CD14-positive monocyte (primary cell): ENCODE measurements at places on chromosomes 7 and 10. TPM values are rescaled to one million over a fixed set of nuclear protein-coding genes. Genes with fewer than 3 reads are reported as not detected.

Gene SPDYE2B
- not detected for polyA plus RNA-seq

Gene FGFBP3
- 0.32 TPM for polyA plus RNA-seq

Gene RTKN2
- not detected in 2 replicates for polyA plus RNA-seq

Gene PKD1L1
- polyA plus RNA-seq, result not detected

Gene PRF1
- polyA plus RNA-seq, result 2.4 TPM

Gene KIAA1217
- not detected for polyA plus RNA-seq

Gene GARIN1A
- polyA plus RNA-seq, result 0.41 and 1.8 TPM in 2 replicates

DNA sequence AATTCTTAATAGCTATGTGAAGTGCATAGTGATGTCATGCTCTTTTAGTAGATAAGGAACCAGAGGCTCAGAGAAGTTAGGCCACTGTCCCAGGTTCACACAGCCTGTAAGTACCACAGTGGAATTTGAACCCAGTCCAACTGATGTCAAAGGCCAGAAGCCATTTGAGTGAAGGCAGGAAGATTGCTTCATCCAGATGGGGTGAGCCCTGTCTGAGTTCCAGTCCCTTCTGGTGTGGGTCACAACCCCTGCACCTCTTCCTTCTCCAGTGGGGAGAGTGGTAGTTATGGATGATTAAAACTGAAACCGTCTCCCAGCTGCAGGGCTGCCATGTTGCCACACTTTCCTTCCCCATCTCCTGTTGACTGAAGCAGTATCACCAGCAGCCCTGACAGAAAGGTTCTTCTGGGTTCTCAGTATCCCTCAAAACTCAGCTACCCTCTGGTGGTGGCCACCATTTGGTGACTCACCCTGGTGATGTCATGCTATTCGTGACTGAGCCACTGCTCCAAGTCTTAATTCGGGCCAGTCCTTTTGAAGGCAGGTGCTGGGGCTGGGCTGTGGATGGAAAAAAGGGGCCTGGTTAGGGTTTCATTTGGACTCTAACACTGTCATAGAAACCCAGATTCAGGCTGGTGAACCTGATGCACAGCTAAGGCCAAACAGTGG, 1.5 kb upstream of the C10orf95 start:
- no peaks in the 10 kb centered on the region for H3K27me3 ChIP-seq
- no peak overlapping the region for H3K4me3 ChIP-seq
- H3K36me3 ChIP-seq, result no peaks in the 10 kb centered on the region
- DNase-seq, result peak; percentile 98
- peaks cover 74% of the 10 kb centered on the region for H3K4me1 ChIP-seq
- H3K27ac ChIP-seq, result peak overlapping the region; percentile 89

DNA sequence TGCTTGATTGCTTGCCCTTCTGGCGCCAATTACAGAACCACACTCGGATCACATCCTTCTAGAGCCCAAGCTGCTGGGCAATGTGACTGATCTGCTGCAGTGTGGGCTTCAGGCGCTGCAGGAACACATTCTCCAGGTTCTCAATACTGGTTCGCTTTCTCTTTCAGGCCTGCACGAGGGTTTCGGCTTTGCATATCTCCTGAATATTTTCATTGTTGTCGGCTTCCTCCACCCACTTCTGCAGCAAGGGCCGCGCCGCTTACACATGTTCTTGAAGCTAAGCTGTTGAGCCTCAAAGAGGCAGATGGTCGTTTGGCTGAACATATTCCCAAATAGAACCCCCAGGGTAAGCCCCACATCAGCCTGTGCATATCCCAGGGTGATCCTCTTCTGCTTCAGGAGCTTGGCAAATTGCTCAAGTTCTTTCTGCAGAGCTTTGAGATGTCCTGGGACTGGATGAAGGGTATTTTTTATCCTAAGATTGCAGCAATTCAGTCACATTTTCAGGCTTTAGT, 64.6 kb downstream of the HERC4 start:
- peaks cover 35% of the 10 kb centered on the region for H3K36me3 ChIP-seq
- H3K27ac ChIP-seq, result no peak overlapping the region
- H3K4me1 ChIP-seq, result no peaks in the 10 kb centered on the region
- H3K4me3 ChIP-seq, result no peak overlapping the region
- H3K27me3 ChIP-seq, result no peaks in the 10 kb centered on the region

DNA sequence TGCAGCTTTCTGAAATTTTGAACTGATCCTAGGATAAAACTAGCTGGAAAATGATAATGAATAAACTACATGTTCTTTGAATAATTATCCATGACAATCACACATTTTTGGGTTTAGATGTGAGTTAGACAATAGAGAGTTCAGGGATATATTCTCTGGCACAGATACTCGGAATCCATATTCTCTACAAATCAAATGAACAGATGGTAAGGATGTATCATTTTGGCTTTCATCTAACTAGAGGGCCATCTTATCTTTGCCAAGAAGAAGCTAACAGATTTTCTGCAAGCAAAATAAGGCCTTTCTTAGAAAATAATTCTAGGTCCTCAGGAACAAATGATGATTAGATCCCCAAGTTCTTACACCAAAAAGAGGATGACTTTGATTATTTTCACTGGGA, 355.9 kb upstream of the C7orf33 start:
- no peak overlapping the region for H3K27ac ChIP-seq
- no peaks in the 10 kb centered on the region for H3K27me3 ChIP-seq
- DNase-seq, result no peak
- H3K4me1 ChIP-seq, result no peaks in the 10 kb centered on the region
- no peak overlapping the region for H3K4me3 ChIP-seq

DNA sequence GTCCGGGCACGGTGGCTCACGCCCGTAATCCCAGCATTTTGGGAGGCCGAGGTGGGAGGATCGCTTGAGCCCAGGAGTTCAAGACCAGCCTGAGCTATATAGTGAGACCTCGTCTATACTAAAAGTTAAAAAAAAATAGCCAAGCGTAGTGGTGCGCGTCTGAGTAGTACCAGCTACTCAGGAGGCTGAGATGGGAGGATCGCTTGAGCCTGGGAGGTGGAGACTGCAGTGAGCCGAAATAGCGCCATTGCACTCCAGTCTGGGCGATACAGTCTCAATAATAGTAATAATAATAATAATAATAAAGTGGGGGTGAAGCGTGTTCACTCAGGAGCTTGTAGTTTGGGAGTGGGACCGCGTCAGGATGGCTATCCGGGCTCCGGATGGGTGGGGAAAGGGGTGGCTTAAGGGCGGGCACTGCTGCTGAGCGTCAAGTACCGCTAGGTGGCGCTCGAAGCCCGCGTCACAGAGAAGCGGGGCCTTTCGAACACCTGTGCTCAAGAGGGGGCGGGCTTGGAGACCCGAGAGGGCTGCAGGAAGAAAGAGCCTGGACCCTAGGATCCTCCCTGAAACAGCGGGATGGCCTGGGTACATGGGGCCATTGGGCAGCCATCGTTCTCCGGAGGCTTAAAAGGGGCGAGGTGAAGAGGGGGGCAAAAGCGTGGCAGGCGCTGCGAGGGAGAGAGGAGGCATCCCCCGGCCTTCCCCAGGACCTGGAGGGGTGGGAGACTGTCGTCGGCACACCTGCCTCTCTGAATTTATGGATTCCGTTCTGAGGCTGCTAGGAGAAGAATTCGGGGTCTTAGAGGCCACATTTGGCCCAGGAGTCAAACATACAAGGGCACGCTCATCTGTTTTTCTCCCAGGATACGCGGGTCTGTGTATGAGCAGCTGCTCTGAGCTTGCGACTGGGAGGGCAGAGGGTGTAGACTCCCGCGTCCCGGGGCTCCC, 14.5 kb downstream of the LBX1 start:
- no peaks in the 10 kb centered on the region for H3K36me3 ChIP-seq
- peaks cover 62% of the 10 kb centered on the region for H3K27me3 ChIP-seq
- DNase-seq, result no peak
- H3K4me3 ChIP-seq, result no peak overlapping the region
- H3K27ac ChIP-seq, result no peak overlapping the region

DNA sequence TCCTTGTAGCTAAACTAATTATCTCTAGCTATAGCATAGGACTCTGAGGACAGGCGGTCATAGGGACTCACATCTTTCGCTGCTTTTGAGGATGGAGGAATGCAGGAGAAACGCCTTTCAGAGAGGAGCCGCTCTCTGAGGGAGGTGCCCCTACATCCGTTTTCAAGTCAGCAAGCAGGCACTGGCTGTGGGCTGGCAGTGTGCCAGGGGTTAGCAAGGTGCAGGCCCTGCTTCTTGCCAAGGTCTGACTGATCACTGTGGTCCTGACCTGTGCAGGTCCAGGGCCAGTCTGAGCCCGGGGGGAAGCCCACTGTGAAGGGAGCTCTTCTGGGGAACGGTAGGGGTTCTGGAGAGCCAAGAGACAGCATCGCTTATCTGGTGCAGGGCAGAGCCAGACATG, 89.4 kb downstream of the SH3PXD2A start:
- no peak overlapping the region for H3K4me3 ChIP-seq
- DNase-seq, result no peak
- no peaks in the 10 kb centered on the region for H3K27me3 ChIP-seq
- no peaks in the 10 kb centered on the region for H3K36me3 ChIP-seq
- H3K27ac ChIP-seq, result no peak overlapping the region
- H3K4me1 ChIP-seq, result peaks cover 25% of the 10 kb centered on the region

DNA sequence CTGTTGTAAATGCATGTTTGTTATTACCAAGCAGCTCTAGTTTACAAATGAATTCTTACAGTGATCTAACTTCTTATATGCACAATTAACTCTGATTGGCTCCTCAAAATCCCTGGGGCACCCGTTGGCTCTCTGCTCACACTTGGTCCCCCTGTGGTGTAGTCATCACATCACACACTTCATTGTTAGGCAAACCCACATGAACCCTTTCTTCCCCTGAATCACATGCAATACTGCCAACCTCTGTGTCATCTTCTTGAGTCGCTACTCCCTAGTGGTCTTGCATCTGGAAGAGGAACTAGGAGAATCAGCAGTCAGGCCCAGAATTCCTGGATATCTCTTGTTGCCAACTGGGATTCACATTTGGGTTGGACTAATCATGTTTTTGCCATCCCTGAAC, 73.1 kb downstream of the CD36 start:
- H3K27me3 ChIP-seq, result no peaks in the 10 kb centered on the region
- peaks cover 45% of the 10 kb centered on the region for H3K4me1 ChIP-seq
- H3K36me3 ChIP-seq, result no peaks in the 10 kb centered on the region
- no peak overlapping the region for H3K27ac ChIP-seq
- H3K4me3 ChIP-seq, result no peak overlapping the region
- peak; percentile 71 for DNase-seq

GRCh38 chr7:4796453-4796852, 21.0 kb downstream of the AP5Z1 start:
- H3K27ac ChIP-seq, result no peak overlapping the region
- H3K4me1 ChIP-seq, result peaks cover 12% of the 10 kb centered on the region
- H3K36me3 ChIP-seq, result peaks cover 4% of the 10 kb centered on the region
- no peaks in the 10 kb centered on the region for H3K27me3 ChIP-seq
- no peak for DNase-seq

DNA sequence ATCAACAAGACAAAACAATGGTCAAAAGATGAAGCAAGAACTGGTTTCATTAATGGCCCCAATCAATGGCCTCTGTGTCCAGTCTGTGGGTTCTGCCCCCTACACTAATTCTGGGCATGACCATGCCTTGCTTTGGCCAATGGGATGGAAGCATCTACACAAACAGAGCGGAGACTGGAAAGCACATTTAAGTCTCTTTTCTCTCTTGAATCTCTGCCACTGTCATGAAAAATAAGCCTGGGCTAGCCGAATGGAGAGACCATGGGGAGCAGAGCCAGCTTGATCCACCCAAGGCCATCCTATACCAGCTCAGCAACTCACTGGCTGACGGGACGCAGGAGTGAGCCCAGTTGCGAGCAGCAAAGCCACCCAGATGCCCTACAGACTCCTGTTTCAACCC, 30.9 kb downstream of the ANKRD16 start:
- H3K36me3 ChIP-seq, result no peaks in the 10 kb centered on the region
- H3K27ac ChIP-seq, result no peak overlapping the region
- no peak for DNase-seq
- H3K4me1 ChIP-seq, result no peaks in the 10 kb centered on the region
- H3K27me3 ChIP-seq, result no peaks in the 10 kb centered on the region
- H3K4me3 ChIP-seq, result no peak overlapping the region

DNA sequence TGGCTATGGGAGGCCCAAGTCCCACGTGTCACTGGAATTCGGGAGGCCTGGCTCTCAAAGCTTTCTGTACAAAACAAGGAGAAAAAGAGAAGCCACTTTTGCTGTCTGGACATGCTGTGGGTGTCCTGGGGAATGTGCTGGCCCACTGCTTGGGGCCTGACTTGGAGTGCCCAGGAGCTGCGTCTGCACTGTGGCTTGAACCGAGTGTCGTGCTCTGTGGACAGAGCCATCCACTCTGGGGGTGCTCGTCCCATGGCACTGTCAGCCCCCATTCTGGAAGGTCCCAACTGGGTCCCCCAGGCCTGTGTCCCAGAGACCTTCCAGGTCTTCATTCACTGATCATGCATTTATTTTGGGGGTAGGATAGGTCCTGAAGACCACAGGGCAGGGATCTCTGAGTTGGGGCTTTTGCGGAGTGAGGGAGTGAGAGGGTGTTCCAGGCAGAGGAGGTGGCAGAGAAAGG, 138.0 kb downstream of the LHPP start:
- DNase-seq, result no peak
- H3K36me3 ChIP-seq, result no peaks in the 10 kb centered on the region
- H3K4me3 ChIP-seq, result no peak overlapping the region
- no peak overlapping the region for H3K27ac ChIP-seq
- H3K4me1 ChIP-seq, result no peaks in the 10 kb centered on the region
- H3K27me3 ChIP-seq, result no peaks in the 10 kb centered on the region

DNA sequence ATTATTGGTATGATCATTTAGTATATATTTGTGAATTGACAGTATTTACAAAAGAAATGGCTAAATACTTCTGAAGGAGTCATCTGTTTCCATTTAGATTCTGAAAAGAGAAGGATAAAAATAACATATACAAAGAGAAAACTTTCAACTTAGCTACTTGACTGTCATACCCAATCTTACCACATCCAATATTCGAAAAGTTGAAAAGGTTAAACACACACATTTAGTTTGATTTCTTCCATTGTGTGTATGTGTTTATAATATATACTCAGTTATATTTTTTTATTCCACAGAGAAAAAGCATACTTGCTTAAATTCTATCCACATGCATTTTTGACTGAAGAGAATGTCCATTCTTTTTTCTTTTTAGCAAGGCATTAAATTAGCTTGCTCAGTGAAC, 470.7 kb downstream of the TFEC start:
- no peak overlapping the region for H3K4me3 ChIP-seq
- no peak overlapping the region for H3K27ac ChIP-seq

GRCh38 chr7:68155676-68156075, 1159.0 kb downstream of the TYW1 start:
- no peaks in the 10 kb centered on the region for H3K36me3 ChIP-seq
- H3K4me1 ChIP-seq, result no peaks in the 10 kb centered on the region
- H3K27me3 ChIP-seq, result no peaks in the 10 kb centered on the region

- H3K27ac ChIP-seq, result no peak overlapping the region
- H3K4me1 ChIP-seq, result no peaks in the 10 kb centered on the region
- no peak overlapping the region for H3K4me3 ChIP-seq
- H3K36me3 ChIP-seq, result peaks cover 95% of the 10 kb centered on the region
These were observed 14.7 kb downstream of the SRI start for GRCh38 chr7:88205179-88205578.
